ENCODE measurements at places on chromosomes 11 and 22.

DNA sequence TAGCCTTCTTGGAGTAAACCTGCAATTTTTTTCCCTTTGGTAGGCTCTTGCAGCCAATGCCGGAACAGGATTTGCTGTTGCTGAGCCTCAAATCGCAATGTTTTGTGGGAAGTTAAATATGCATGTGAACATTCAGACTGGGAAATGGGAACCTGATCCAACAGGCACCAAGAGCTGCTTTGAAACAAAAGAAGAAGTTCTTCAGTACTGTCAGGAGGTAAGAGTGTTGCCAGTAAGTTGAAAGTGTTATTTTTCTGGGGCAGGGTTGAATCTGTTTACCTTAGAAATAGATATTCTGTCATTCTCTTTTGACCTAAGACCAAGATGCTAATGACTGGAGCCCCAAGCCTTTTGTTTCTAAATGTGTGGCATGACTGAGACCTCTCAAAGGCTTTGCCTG, 39.7 kb downstream of the APLP2 start:
- DNase-seq: no peak

GRCh38 chr11:12542186-12542935, 131.9 kb upstream of the TEAD1 start:
- no peak for DNase-seq

GRCh38 chr22:29393019-29393608, 4.7 kb upstream of the AP1B1 start:
- DNase-seq: no peak

DNA sequence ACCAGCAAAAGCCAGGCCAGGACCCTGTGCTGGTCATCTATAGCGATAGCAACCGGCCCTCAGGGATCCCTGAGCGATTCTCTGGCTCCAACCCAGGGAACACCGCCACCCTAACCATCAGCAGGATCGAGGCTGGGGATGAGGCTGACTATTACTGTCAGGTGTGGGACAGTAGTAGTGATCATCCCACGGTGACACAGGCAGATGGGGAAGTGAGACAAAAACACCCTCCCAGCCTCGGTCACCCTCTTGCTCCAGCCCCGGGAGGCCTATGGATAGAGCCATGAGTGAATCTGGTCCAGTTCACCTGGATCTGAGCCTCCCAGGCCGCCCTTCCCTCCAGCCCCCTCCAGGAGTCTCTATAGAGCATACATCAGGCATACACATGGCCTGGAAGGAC, 115.2 kb upstream of the IGLL5 start:
- DNase-seq: no peak

DNA sequence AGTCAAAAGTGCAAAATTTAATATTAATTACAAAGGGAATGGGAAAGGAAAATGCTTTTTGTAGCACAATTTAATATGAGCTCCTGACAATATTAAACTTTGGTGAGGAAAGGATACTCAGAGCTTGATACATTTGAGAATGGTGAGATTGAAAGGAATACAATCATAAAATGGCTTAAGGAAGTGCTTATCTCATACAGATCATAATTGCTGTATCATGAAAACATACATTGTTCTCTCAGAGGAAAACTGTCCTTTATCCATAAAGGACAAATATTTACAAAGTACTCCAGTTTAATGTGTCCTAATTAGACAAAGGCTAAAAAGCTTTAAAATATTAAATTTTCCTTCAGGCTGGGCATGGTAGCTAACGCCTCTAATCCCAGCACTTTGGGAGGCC, 260.4 kb downstream of the TMEM135 start:
- DNase-seq: no peak

DNA sequence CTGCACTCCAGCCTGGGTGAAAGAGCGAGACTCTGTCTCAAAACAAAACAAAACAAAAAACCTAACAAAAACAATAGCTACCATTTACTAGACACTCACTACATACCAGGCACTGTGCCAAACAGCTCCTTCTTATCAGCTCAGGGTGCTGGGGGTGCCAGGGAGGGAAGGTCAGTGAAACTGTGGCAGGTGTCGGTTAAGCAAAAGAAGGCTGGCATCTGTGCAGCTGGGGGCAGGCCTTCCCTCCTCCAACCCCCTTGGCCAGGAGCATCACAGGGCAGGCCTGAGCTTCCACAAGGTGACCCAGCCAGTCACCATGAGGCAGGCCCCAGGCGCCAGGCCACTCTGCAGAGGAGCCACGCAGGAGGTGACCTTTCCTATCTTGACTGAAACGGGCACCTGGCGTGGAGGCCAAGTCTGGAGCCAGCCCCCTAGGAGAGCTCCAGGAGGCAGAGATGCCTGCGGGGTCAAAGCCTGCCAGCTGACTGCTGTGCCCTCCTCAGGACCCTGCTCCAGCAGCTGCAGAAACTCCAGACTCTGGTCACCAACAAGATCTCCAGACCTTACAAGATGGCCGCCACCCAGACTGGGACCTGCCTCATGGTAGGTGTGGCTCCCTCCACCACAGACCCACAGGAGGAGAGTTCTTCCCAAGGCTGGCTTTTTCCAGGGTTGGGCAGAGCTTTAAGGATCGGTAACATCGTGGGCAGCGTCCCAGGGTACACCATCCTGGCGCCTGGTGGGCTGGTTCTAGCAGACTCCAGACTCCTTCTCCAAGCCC, 31.3 kb upstream of the DGKZ start:
- no peak for DNase-seq

GRCh38 chr11:37963440-37963839, 1365.4 kb upstream of the RAG2 start:
- no peak for DNase-seq

DNA sequence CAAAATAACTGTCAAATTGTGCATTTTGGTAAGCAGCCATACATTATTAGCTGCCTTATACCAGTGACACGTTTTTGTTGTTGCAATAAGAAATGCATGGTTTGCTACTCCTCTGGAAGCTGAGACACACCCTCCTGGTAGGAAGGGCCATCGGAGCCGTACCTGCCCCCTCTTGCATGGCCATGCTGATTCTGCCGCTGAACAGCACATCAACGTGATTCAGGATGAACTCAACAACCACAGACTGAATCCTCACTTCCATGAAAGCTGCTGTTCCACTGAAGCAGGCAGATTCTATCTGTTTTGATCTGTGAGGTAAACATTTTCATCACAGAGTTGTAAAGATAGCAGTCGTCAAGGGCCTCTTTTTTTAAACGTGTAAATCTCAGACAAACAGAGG, 38.6 kb upstream of the TP53AIP1 start:
- no peak for DNase-seq

GRCh38 chr22:23688571-23688970, 2.2 kb upstream of the RGL4 start:
- DNase-seq: no peak

DNA sequence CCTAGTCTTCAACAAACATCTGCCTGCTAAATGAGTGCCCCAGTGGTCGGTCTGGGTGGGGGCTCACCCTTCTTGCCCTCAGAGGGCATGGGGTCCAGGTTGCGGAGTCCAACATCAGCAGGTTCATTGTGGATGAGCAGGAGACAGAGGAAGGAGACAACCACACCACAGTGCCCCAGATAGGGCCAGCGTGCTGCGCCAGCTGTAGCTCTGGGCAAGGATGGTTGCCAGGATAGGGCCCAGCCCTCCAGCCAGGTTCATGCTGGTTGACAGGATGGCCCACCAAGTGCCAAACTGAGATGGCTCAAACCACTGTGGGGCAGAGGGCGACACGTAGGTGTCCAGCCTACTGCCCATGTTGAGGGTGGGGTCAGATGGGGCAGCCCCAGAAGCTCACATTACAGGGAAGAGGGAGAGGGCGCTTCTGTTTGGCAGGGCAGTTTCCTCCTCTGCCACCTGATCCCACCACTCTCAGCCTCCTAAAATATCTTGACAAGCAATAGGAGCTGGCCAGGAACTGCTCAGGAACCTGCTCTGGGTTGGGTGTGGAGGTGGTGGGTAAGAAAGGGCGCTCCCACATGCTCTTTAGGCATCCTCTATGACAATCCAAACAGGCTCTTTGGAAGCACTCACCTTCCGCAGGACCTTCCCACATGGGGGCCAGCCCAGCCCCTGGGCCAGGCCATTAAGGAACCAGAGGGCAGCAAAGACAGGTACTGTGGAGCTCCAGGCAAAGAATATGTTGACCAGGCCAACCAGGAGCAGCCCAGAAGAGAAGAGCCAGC, 2.9 kb downstream of the SLC37A4 start:
- no peak for DNase-seq

DNA sequence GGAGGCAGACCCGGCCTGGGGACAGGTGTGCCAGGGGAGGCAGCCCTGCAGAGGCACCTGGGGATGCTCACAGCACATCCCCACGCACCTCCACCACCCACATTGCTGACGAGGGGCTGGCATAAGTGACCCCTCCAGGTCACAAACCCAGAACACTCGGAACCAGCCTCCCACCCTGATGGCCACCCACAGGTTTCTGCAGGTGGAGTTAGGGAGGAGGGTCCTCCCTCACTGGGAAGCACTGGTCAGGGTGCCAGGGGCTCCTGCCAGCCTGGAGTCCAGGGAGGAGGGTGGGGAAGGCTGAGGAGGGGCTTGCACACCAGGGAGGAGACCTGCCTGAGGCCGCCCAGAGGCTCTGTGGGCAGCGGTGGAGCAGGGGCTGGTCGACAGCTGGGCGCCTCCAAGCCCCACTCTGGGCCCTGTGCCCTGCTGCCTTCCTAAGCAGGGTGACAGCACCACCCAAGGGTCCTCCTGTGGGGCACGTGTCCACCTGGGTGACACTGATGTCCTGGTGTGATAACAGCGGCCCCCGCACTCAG, 51.0 kb upstream of the CARS1 start:
- no peak for DNase-seq

GRCh38 chr22:41687901-41688364, 734 bp downstream of the SNU13 start:
- DNase-seq: no peak

DNA sequence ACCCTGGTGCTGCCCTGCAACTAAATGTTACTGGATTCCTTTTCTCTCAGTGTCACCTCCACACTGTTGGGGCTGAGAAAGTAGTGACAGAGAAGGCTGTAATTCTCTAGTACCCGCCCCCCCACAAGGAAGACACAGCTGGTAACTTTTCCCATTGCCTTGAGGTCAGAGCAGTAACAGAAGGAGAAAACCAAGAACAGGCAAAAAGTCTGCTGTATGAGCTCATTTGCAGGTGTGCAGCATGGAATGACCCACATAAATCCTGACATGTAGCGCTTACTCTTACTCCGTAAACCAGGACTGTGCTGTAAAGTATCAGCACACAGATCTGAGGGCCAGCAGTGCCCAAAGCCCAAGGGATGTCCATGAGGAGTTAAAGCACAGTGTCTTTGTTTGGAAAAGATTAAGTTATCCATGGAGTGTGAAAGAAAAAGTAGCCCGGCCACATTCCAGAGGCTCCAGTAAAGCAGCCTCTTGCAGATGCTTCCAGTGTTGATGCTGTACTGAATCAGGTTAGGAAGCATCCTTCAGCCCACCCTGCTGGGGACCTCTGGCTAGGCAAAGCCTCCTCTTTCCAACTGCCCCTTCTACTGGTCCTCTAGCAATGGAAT, 120.7 kb downstream of the PLEKHA7 start:
- DNase-seq: no peak

DNA sequence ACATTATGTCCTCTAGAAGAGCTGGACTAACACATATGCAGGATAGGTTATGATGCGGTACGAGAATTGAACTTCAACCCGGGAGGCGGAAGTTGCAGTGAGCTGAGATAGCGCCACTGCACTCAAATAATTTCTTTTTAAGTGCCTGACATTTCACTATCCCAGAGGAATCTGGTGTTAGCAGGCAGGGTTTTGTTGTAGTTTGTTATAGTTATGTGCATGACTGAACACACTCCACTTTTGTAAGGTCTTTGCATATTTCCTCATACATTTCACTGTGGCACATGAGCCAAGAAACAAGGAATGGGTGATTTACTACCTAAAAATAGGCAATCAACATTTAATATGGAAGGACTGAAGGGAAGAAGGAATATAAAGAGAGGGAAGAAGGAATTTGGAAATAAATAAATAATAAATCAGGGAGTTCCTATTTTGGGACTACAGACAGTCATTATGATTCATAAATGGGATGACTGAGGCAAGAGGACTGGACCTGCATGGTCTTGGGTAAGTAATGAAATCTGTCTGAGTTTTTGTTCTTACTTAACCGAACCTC, 8.7 kb upstream of the HIPK3 start:
- DNase-seq: no peak

DNA sequence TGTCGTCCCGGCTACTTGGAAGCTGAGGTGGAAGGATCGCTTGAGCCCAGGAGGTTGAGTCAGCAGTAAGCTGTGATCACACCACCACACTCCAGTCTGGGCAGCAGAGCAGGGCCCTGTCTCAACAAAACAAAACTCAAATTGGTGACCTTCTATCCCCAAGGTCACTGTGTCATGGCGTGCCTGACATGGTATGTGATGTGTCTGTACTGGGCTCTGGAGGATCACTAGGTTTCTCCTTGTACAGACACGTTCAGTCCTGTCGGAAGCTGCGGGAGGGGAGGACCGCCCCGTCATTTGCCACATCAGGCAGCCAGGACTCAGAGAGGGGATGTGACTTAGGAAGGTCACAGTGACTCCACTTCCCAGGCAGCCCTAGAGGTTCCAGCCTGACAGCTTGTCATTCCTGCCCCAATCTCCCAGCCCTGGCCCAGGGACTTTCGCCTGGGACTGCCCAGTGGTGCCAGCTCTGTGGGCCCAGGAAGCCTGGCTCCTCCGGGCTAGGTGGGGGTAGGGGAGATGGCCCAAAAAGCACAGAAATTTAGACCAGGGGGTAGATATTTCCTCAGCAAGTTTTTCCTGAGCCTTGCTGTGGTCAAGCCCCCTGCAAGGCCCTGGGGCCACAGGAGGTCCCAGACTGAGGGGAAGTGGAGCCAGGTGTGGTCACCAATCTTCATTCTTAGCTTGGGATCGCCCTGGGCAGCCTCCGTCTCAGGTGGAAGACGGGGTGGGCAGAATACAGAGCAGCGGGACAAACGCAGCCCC, 53.2 kb downstream of the TRIOBP start:
- DNase-seq: no peak

DNA sequence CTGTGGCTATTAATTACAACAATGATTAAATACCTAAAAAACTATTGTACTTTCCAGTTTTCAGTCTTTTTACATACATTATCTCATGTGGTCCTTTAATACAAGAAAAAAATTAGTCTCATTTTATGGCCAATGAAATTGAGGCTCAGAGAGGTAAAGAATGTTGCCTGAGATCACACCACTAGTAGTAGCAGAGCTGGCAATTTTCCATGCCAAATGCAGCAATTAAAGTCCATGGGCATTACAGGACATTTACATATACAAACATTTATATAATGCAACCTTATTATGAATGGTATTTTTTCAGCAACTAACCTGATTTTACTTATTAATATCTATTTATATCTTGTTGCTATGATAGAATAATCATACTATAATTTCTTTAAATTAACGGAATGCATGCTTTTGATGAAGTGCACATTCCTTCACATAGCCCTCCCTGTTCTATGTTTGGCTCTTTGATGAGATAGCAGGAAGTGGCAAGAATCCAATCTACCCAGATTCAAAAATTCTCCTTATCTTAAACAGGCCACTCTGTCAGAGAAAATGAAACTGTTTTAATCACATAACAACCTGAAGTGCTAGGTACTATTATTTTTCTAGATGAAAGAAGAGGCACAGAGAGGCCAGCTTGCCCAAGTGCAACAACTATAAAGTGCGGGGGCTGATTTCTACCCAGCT, 120.9 kb upstream of the LDLRAD3 start:
- DNase-seq: no peak
